ENCODE measurements at places on chromosomes 13 and 19.

DNA sequence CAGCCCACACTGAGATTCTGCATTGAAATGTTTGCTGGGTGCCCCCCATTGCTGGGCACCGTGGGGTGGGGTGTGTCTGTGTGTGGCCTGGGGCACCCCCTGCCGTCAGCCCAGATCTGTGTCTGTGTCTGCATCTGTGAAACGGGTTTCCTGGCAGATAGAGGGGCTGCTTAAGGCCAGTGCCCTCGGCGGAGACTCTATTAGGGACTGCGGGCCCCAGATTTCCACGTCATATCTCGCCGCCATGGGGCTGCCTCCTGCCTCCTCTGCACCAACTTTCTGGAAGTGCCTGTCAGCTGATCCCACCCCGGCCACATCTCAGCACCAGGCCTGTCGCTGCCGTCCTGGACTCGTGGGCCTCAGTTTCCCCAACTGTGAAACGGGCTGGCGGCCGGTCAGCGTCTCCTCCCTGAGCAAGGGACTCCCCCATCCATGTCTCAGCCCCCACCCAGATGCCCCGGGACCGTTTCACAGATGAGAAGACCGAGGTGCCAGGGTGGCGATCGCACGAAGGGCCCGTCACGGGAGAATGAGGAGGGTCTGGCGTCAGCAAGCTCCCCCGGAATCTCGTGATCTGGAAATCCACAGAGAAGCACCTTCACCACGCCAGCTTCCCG is 21.4 kb downstream of the ARID3A start:
- no peaks in the 10 kb centered on the region for H3K4me1 ChIP-seq
- DNase-seq = no peak
- no peak overlapping the region for H3K4me3 ChIP-seq
- H3K27ac ChIP-seq = no peak overlapping the region

GRCh38 chr19:40594657-40595091 is 6.5 kb upstream of the LTBP4 start:
- H3K36me3 ChIP-seq = peaks cover 13% of the 10 kb centered on the region
- no peak overlapping the region for H3K4me3 ChIP-seq
- H3K27me3 ChIP-seq = peaks cover 30% of the 10 kb centered on the region

GRCh38 chr19:55319785-55320184 is 5.4 kb downstream of the TMEM150B start:
- no peaks in the 10 kb centered on the region for H3K4me1 ChIP-seq
- DNase-seq = no peak
- H3K4me3 ChIP-seq = no peak overlapping the region
- H3K27ac ChIP-seq = no peak overlapping the region

DNA sequence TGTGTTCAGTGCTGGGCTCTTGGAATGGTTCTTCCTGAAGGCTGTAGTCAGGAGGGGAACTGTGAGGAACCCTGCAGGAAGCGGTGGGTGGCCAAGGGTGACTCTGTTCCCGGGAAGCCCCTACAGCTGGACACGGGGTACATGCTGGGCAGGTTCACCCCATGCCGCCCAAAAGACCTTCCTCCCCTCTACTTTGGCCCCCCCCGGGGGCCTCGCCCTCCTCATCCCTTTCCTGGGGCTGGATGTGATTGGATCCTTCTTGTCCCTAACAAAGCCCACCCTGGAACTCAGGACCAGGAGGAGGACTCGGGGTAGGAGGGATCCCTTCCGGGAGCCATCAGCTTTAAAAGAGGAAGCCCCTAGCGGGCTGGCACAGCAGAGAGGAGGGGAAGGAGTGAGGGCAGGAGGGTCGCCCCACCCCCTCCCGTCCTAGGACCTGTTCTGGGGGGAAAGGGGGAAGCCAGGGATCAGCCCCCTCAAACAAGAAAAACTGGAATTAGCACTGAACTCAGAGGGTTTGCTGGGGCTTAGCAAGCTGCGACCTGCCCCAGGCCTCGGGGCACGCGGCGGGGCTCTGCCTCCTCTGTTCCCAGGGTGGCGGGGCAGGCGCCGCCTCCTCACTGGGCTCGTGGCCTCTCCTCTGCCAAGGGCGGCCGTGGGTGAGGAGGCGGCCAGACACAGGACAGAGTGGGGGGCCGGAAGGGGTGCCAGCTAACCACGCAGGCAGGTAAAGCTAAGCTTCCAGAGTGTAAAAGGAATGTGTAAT is 4.0 kb downstream of the CEBPA start:
- no peaks in the 10 kb centered on the region for H3K36me3 ChIP-seq
- no peak overlapping the region for H3K27ac ChIP-seq
- peaks cover 56% of the 10 kb centered on the region for H3K27me3 ChIP-seq
- no peak for DNase-seq

- no peak overlapping the region for H3K4me3 ChIP-seq
- DNase-seq = no peak
- no peak overlapping the region for H3K27ac ChIP-seq
- peaks cover 3% of the 10 kb centered on the region for H3K4me1 ChIP-seq
Measured at GRCh38 chr19:3710265-3710812, 2.2 kb downstream of the TJP3 start.

GRCh38 chr13:27012482-27013197 is 159.0 kb downstream of the USP12 start:
- peak overlapping the region; percentile 24 for H3K27ac ChIP-seq
- peaks cover 13% of the 10 kb centered on the region for H3K4me1 ChIP-seq
- DNase-seq = no peak
- H3K27me3 ChIP-seq = peaks cover 30% of the 10 kb centered on the region
- no peaks in the 10 kb centered on the region for H3K36me3 ChIP-seq
- no peak overlapping the region for H3K4me3 ChIP-seq

GRCh38 chr19:33498391-33499000 is 23.1 kb downstream of the PEPD start:
- DNase-seq = no peak
- no peak overlapping the region for H3K27ac ChIP-seq
- peaks cover 39% of the 10 kb centered on the region for H3K36me3 ChIP-seq
- no peaks in the 10 kb centered on the region for H3K27me3 ChIP-seq
- no peaks in the 10 kb centered on the region for H3K4me1 ChIP-seq

DNA sequence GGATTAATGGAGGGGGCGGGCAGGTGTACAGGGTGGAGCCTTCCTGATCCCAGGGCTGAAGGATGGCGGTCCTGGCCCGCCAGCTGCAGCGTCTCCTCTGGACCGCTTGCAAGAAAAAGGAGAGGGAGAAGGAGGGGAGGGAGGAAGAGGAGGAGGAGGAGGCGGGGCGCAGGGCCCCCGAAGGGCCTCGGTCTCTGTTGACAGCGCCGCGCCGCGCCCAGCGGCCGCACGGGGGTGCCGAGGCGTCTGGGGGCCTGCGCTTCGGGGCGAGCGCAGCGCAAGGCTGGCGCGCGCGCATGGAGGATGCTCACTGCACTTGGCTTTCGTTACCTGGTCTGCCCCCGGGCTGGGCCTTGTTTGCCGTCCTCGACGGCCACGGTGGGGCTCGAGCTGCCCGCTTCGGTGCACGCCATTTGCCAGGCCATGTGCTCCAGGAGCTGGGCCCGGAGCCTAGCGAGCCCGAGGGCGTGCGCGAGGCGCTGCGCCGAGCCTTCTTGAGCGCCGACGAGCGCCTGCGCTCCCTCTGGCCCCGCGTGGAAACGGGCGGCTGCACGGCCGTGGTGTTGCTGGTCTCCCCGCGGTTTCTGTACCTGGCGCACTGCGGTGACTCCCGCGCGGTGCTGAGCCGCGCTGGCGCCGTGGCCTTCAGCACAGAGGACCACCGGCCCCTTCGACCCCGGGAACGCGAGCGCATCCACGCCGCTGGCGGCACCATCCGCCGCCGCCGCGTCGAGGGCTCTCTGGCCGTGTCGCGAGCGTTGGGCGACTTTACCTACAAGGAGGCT is at the start of gene PPM1N:
Gene PPM1N (plus strand): TSS at position 33 of the 785 bp plus-strand sequence. CDS start 30 bp downstream, at position 63.
- peaks cover 41% of the 10 kb centered on the region for H3K4me1 ChIP-seq
- peaks cover 24% of the 10 kb centered on the region for H3K27me3 ChIP-seq
- DNase-seq = peak; percentile 82
- peak within 1 kb of the TSS; percentile 62 for H3K27ac ChIP-seq
- H3K4me3 ChIP-seq = peak within 1 kb of the TSS; percentile 69

DNA sequence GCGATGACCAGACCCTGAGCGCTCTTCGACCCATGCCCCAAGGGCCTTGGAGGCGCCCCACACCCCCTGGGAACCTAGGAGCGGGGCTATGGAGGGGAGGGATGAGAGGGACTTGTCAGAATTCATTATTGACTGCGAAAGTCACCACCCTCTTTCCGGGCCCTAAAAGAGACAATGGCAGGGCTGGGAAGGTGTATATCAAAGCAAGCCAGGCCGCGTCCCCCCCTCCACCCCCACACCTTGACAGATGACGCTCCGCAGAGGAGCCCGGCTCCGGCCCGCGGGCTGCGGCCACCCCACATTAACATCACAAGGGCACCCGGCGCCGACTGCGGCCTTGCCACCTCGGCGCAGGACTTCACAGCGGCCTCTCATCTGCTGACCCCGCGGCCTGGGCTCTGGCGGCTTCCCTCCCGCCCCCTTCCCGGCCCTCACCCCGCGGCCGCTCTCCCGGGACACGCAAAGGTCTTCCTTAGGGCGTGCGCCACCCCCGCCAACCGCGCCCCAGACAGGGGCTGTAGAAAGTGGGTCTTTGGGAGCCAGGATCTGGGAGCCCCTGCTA is 2.4 kb downstream of the CDX2 start:
- peaks cover 26% of the 10 kb centered on the region for H3K4me1 ChIP-seq
- H3K27ac ChIP-seq = no peak overlapping the region
- H3K4me3 ChIP-seq = no peak overlapping the region
- peaks cover 94% of the 10 kb centered on the region for H3K27me3 ChIP-seq
- no peaks in the 10 kb centered on the region for H3K36me3 ChIP-seq

GRCh38 chr13:34900288-34900739 is 41.8 kb upstream of the NBEA start:
- H3K27me3 ChIP-seq = peaks cover 16% of the 10 kb centered on the region
- no peaks in the 10 kb centered on the region for H3K4me1 ChIP-seq
- no peak for DNase-seq
- H3K4me3 ChIP-seq = no peak overlapping the region

DNA sequence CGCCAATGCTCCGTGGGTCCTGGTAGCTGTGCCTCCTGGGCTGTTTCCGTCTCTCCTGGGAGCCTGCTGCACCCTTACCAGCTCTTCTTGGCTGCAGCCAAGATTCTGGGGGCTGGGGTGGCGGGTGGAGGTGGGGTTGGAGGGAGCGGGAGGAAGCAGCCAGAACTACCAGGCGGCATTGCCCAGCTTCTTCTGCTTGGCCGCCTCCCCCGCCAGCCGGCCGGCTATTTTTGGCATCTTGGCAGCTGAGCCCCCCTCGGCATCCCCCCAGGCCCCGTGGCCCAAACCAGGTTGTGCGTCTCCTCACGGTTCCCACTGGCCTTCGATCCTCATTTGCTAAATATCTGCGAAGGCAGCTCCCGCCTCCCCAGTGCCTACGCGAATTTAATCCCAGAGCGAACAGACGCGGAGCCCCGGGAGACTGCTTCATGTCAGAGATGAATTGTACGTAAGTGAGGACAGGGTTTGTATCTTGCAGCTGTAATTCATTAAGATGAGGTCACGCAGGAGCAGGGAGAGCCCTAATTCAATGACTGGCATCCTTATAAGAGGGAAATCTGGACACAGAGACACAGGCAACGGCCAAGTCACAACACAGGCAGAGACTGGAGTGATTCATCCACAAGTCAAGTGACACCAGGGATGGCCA is 12.8 kb upstream of the PEAK3 start:
- peaks cover 2% of the 10 kb centered on the region for H3K27me3 ChIP-seq
- H3K4me3 ChIP-seq = no peak overlapping the region
- H3K36me3 ChIP-seq = no peaks in the 10 kb centered on the region
- DNase-seq = no peak

DNA sequence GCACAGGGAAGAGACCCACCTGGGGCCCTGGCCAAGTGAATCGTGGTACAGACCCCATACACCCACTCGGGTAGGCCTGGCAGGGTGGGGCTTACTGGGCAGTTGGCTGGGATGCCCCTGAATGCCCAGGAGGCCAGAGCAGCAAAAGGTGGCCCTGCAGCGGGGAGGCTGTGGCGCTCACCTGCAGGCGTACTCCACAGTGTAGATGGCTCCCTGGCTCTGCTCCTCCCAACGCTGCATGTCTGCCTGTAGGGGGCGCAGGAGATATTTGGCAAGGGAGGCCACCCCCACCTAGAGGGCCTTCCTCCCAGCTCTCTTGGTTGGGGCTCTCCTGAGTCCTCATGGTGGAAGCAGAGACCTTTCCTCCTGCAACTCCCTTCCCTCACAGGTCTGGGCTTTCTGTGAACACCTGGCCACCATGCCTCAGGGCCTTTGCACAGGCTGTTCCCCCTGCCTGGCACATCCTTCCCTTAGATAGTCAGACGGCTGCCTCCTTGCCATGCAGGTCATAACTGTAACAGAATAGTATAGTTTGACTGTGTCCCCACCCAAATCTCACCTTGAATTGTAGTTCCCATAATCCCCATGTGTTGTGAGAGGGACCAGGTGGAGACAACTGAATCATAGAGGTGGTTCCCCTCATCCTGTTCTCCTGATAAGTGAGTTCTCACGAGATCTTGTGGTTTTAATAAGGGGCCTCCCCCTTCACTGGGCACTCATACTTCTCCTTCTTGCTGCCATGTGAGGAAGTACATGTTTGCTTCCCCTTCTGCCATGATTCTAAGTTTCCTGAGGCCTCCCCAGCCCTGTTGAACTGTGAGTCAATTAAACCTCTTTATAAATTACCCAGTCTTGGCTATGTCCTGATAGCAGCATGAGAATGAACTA is 5.9 kb downstream of the BORCS8 start:
- H3K4me3 ChIP-seq = no peak overlapping the region
- H3K36me3 ChIP-seq = peaks cover 68% of the 10 kb centered on the region
- peak overlapping the region; percentile 53 for H3K27ac ChIP-seq
- peaks cover 36% of the 10 kb centered on the region for H3K4me1 ChIP-seq
- H3K27me3 ChIP-seq = no peaks in the 10 kb centered on the region

- no peak overlapping the region for H3K4me3 ChIP-seq
- no peaks in the 10 kb centered on the region for H3K27me3 ChIP-seq
- H3K36me3 ChIP-seq = peaks cover 9% of the 10 kb centered on the region
- no peak overlapping the region for H3K27ac ChIP-seq
- peaks cover 55% of the 10 kb centered on the region for H3K4me1 ChIP-seq
- DNase-seq = no peak
Measured at GRCh38 chr13:73893833-73894232, 240.4 kb downstream of the KLF12 start.

GRCh38 chr19:31946491-31946890 is 398.9 kb upstream of the ZNF507 start:
- no peak overlapping the region for H3K27ac ChIP-seq
- no peak for DNase-seq
- no peaks in the 10 kb centered on the region for H3K4me1 ChIP-seq
- no peaks in the 10 kb centered on the region for H3K36me3 ChIP-seq
- no peak overlapping the region for H3K4me3 ChIP-seq
- no peaks in the 10 kb centered on the region for H3K27me3 ChIP-seq

GRCh38 chr13:50599046-50599445 is 244.4 kb downstream of the DLEU7 start:
- H3K4me3 ChIP-seq = no peak overlapping the region
- H3K4me1 ChIP-seq = peaks cover 19% of the 10 kb centered on the region
- H3K27me3 ChIP-seq = no peaks in the 10 kb centered on the region
- no peaks in the 10 kb centered on the region for H3K36me3 ChIP-seq
- no peak overlapping the region for H3K27ac ChIP-seq
- no peak for DNase-seq

DNA sequence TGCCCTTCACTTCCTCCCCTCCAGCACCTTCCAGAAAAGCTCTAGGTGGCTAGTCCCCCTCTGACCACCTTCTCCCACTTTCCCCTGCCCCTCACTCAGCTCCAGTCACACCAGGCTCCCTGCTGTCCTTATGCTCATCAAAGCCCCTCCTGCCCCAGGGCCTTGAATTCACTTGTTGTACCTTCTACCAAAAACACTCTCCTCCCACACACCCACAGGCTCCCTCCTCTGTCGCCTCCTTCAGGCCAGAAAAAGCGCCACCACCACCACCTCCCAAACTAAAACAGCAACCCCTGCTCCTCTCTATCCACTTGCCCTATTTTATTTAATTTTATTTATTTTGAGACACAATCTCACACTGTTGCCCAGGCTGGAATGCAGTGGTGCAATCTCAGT is 4.8 kb upstream of the CEACAM16 start:
- H3K27ac ChIP-seq = peak overlapping the region; percentile 44
- no peak for DNase-seq
- no peaks in the 10 kb centered on the region for H3K36me3 ChIP-seq
- peaks cover 9% of the 10 kb centered on the region for H3K27me3 ChIP-seq
- no peak overlapping the region for H3K4me3 ChIP-seq
- H3K4me1 ChIP-seq = peaks cover 33% of the 10 kb centered on the region

All from activated T-cell treated with anti-CD3 and anti-CD28 coated beads, Interleukin-2, amount 50 U/mL, for 24 hours (primary cell).